Activated T-helper 17 cell treated with anti-CD3 and anti-CD28 coated beads, Interleukin-2, amount 50 U/mL, for 72 hours (primary cell): ENCODE measurements at places on chromosomes 7 and 10.

DNA sequence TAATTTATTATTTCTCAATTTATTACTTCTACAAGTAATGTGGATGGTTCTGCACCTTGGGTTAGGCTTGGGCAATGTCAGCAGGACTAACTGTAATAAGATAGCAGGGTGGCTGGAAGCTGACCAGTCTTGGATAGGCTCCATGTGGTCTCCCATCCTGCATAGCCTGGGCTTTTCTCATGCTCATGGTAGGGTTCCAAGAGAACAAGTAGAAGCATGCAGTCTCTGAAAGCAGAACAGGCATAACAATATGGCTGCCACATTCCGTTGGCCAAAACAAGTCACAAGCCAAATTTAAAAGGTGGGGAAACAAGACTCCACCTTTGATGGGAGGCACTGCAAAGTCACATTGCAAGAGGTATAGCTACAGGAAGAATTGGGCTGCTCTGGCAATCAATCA lies 98.6 kb upstream of the MDFIC start:
- ATAC-seq, result no peak

- ATAC-seq, result no peak
Observed at GRCh38 chr7:55642266-55642665, 70.0 kb upstream of the VOPP1 start.

DNA sequence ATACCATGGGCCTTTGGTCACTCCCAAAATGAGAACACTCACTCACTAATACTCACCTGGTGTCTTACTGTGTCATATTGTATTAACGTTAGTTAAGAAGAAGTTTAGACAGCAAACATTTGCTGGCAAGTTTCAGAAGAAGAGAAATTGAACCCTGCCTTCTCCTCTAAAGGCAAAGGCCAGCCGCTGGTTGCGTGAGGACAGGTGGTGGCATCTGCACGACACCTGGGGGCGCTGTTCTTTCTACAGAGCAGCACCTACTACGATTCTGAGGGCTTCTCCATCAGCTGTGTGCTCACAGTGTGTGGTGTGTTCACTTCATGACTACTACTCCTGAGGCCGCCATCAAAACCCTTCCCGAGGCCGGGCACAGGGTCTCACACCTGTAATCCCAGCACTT lies 17.9 kb upstream of the CLEC2L start:
- peak; percentile 37 for ATAC-seq

GRCh38 chr10:133356549-133357284 lies 1.1 kb downstream of the FUOM start:
- ATAC-seq, result peak; percentile 2

GRCh38 chr10:128247576-128247975 lies 121.4 kb upstream of the MKI67 start:
- ATAC-seq, result no peak

DNA sequence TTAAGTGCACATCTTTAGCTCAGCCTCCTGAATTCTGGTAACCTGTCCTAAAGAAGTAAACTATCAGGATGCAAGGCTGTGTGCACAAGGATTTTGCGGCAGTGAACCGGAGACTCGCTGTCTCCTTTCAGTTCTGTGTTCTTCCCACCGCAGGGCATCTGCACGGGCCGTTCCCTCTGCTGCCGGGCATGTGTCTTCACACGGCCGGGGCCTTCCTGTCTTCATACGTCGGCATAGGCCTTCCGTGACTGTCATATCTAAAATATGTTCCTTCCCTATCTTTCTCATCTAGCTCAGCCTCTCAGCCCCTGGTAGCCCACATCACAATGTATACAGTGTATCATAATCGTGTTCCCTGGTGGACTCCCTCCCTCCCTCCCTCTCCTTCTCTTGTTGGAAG lies 16.4 kb downstream of the PALD1 start:
- ATAC-seq, result peak; percentile 24

- no peak for ATAC-seq
Observed at GRCh38 chr7:27168265-27168947, 3.1 kb upstream of the HOXA9 start.

DNA sequence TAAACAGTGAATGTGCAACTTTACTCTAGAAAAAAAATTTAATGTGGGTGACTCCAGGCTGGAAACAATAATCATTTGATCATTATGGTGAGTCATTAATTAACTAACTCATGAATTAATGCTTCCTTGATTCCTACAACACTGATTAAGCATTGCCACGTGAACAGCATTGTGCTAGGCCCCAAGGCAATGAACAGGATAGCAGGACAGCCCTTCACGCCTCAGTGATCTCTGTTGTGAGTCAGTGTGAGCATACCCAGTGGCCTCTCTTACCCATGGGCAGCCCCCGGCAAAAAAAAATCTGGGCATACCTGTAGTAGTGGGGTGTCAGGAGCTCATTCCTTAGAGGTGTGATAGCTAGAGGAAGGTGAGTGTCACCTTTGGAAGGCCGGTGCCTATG lies 76.0 kb downstream of the DENND2A start:
- no peak for ATAC-seq

DNA sequence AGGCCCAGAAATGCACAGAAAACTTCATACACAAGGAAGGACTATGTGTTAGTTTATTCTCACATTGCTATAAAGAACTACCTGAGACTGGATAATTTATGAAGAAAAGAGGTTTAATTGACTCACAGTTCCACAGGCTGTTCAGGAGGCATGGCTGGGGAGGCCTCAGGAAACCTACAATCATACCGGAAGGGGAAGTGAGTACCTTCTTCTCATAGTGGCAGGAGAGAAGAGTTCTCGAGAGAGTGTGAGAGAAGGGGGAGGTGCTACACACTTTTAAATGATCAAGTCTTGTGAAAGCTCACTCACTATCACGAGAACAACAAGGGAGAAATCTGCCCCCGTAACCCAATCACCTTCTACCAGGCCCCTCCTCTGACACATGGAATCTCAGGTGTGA lies 16.8 kb upstream of the RAMP3 start:
- ATAC-seq, result peak; percentile 54

GRCh38 chr10:45425621-45426563 lies 51.9 kb downstream of the ALOX5 start:
- ATAC-seq, result peak; percentile 27

DNA sequence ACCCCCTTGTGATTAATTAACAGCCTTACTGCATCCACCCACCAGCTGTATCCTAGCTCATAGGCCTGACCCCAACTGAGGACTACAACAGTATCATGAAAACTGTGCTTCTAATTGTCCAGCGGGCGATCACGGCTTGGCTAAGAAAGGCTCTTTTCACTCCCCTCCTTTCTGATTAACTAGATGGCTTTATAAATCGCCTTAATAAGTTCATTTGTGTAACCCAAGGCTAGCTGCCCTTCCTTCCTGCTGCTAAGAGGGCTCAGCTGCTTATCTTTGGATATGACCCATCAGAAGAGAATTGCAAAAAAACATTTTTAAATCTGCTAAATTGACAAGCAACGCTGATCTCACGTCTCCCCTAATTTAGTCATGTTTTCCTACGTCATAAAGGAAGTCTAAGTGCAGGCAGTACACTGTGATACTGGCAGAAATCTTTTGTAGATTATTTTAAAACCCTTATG lies 163.0 kb upstream of the LAMB4 start:
- ATAC-seq, result no peak

- no peak for ATAC-seq
Observed at GRCh38 chr10:4396401-4397283, 429.4 kb upstream of the AKR1E2 start.

- no peak for ATAC-seq
Observed at GRCh38 chr7:30912986-30913811, 1.5 kb downstream of the AQP1 start.

- no peak for ATAC-seq
Observed at GRCh38 chr10:1166101-1166827, 110.1 kb downstream of the WDR37 start.

GRCh38 chr7:112833082-112833481 lies 42.9 kb upstream of the TMEM168 start:
- no peak for ATAC-seq

DNA sequence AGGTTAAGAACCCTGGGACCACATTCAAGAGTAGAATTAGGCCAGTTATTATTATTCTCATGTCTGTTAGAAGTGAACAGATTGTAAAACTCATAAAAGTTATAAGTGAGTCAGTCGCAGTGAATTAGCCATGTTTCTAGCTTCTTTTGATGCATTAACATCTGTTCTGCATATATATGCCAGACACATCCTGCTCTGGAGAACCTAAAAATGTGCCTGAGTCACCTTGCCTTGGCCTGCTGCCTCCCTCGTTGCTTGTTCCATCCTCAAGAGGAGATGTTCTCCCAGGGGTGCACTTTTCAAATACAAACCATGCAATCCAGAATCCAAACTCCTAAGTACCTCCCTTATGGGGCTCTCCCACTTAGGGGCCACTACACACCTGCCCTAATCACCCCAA lies 14.8 kb downstream of the TSPAN12 start:
- no peak for ATAC-seq

GRCh38 chr7:33936503-33936902 lies 31.2 kb downstream of the BMPER start:
- ATAC-seq, result no peak

DNA sequence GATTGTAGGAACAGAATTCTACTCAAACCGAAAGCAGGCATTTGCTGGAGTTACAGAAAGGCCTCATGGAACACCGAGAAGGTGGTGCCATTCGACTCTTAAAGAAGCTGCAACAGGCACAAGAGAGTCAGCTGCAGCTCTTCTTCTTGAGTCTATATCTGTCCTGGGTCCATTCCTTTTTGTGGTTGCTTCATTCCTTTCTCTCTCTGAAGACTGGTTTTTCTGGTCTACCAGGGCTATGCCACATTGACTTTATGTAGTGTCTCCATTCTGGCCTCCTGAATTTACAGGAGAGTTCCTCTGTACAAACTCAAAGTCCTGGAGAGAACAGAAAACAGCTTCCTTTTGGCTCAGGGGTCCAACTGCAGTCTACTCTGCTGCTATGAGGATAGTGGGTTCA lies 132.8 kb downstream of the CFTR start:
- no peak for ATAC-seq

DNA sequence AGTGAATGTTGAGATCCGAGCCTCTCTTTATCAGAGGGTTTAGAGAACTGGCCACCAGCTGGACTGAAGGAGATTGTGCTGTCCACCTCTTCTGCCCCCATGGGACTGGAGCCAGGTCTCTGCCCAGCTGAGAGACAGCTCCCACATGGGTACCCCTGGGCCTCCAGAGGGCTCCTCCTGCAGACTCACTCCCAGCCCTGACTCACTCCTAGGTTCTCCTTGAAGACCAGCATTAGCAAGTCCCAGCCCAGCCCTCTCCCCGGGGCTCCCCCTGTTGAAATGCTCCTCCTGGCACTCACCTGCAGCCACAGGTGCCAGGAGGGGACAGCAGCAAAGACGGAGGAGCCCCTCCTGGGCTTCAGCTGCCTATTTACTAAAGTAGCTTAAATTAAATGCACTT lies 126.9 kb downstream of the CXCL12 start:
- no peak for ATAC-seq

DNA sequence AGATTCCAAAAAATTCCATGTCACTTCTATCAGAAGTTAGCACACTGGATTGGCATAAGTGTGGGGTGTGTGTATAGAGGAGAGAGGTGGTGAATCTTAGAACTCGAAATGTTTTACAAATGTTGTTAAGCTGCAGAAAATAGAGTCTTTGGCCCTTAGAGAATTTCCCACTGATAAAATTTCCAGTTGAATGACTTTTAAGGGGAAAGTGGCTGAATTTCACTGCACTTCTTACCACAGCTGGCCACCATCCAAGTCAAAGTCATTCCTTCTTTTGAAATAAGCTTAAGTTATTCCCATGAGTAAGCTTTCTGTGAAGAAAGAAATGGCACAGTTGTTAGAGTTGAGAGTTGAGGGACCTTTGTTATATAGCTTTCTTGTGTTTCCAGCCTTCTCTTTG lies 13.9 kb downstream of the VCL start:
- no peak for ATAC-seq

GRCh38 chr10:47340608-47341170 lies 7.5 kb upstream of the RBP3 start:
- ATAC-seq, result peak; percentile 63

- ATAC-seq, result no peak
Observed at GRCh38 chr10:43350686-43351085, 20.8 kb upstream of the FXYD4 start.

DNA sequence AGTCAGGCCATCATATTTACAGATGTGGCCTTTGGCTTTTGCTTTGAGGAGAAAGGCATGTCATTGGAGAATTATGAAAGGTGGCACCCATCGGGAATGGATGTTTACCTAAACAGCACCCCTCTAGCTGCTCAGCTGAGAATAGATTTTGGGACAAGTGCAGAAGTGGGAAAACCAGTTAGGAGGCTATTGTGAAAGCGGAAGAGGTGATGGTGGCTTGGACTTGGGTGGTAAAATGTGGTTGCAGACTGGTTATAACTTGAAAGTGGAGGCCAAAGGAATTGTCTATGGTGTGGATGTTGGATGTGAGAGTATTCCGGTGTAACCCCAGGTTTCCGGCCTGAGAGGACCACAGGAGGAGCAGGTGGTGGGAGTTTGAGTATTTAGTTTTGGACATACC lies 5.2 kb upstream of the SLC12A9 start:
- no peak for ATAC-seq

- no peak for ATAC-seq
Observed at GRCh38 chr7:74430961-74431466, 22.7 kb upstream of the GTF2IRD1 start.

GRCh38 chr7:113768387-113768786 lies 150.4 kb downstream of the PPP1R3A start:
- no peak for ATAC-seq

DNA sequence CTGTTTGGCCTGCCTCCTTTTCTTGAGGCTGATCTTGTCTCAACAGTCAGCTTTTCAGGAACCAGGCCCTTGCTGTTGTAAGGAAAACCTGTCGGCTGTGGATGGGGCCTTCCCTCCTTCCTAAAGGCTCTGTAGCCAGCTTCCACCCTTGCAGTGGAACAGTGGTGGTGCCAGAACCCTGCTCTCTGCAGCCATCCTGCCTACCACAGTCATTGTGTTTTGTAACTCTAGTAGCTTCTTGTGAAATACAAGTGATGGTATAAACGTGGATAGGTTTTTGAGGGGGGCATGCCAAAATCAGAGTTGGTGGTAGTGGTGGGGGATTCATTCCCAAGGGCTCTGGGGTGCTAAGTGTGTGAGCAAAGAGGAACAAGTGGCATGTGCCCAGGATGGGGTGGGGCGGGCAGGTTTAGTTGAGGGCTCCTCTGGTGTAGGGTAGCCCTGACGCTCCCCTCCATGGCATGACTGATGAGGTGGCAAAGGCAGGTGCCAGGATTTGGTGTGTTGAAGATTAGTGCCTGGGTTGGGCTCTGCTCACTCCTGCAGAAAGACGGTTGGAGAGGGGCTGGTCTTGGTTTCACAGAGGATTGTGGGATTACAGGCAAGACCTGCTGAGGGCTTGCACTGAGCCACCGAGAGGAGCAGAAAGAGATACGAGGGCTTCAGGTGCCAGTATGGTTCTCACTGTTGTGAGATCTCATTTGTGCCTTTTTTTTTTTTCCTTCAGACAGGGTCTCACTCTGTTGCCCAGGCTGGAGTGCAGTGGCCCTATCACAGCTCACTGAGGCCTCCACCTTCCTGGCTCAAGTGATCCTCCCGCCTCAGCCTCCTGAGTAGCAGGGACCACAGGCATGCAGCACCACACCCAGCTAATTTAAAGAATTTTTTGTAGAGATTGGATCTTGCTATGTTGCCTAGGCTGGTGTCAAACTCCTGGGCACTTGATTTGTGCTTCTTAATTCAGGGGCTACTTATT lies 7.4 kb downstream of the TSPAN14 start:
- no peak for ATAC-seq

- no peak for ATAC-seq
Observed at GRCh38 chr10:127405221-127405620, 143.9 kb upstream of the NPS start.

GRCh38 chr10:46554166-46554781 lies 2.2 kb downstream of the GPRIN2 start:
- ATAC-seq, result no peak
